Pulmonary artery endothelial cell (primary cell): ENCODE measurements at places on chromosomes 6 and 20.

DNA sequence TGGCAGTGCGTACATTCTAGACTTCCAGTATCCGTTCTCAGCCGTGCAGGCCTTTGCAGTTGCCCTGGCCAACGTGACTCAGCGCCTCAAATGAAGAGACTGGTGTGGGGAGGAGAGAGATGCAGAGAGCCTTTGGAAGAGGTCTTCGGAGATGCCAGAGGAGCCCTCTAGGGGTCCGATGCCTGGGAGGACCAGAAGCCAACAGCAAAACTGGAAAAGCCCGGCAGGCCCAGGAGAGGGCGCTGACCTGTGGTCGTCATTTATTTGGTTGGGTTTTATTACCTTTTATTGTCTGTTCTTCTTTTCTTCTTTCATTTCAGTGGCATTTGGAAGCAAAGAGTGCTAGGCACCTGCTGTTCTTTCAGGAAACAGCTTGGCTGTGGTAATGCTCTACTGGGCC is 53.3 kb upstream of the TMEM181 start:
- no peak for DNase-seq

GRCh38 chr6:147438758-147439528 is 69.5 kb upstream of the SAMD5 start:
- DNase-seq, result no peak

- no peak for DNase-seq
Observed at GRCh38 chr20:59468831-59469230, 135.5 kb upstream of the PHACTR3 start.

GRCh38 chr6:125314009-125314581 is 12.3 kb upstream of the HDDC2 start:
- DNase-seq, result no peak

DNA sequence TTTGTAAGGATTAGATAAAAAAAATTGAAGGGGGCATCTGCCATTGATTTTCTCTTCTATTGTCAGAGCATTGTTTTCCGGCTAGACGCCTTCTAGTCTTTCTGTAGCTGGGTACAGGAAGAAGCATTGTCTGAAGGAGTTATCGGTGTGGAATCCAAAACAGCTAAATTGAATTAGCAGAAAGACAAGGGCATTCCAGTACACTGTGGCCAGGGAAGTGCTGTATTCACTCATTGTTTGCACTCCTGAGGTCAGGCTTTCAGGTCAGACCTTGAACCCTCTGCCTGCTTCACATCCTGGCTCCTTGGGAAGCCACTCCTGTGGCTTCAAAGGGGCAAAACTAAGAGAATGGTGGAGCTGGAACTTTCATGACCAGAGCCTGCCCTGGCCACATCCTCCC is 81.1 kb upstream of the SNAP25 start:
- no peak for DNase-seq

GRCh38 chr6:149942461-149942829 is 631 bp downstream of the ULBP2 start:
- no peak for DNase-seq

GRCh38 chr6:81752084-81752920 is at the start of gene TENT5A:
TENT5A (minus strand) TSS chr6:81752681; CDS start chr6:81752141, 540 bp downstream.
- no peak for DNase-seq
